ENCODE measurements at places on chromosomes 16 and 17.

DNA sequence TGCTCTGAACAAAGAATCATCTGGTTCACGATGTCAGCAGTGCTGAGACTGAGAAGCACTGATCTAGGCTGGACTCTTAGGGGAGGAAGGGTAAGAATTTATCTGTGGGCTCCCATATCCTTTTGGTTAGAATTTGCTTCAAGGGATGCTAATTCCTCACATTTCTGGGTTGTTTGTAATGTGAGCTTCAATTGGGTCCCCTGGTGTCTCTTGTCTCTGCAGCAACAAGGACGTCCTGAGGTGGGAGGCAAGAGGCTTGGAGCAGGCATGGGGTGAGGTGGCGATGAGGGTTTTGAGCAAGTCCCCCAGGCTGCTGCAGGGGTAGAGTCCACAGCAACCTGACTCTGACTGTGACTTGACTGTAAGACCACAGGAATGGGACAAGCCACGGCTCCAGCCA is 213.8 kb upstream of the NLRP1 start:
- DNase-seq: no peak

DNA sequence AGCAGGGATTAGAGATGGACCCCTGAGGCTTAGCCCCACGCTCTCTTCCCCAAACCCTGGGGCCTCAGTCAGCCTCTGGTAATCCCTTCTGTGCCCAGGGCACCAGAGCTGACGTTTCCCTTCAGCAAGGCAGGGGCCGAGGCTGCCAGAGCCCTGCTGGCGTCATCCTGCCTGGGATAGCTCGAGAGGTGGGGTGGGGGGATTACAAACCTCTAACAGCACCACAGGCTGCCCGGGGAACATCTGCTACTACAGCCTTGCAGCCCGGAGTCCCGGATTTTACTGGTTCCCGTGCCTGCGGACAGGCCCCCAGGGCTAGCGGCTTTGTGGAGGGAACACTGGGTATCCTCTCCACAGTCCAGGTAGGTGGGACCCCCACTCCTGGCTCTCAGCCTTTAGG is at the start of gene AANAT:
AANAT (plus strand) TSS at position 238 of the 400 bp plus-strand sequence. CDS start 1,144 bp downstream, outside the sequence.
- DNase-seq: no peak

GRCh38 chr16:80113873-80114574 is 426.8 kb upstream of the DYNLRB2 start:
- no peak for DNase-seq

- DNase-seq: no peak
Measured at GRCh38 chr17:48553190-48553547, 8.3 kb upstream of the HOXB2 start.

GRCh38 chr16:89277641-89278341 is 60.3 kb downstream of the ZNF778 start:
- DNase-seq: no peak

- DNase-seq: no peak
Measured at GRCh38 chr17:68910251-68910705, 44.9 kb downstream of the ABCA8 start.

- no peak for DNase-seq
Measured at GRCh38 chr16:27340654-27341053, 26.9 kb downstream of the IL4R start.

DNA sequence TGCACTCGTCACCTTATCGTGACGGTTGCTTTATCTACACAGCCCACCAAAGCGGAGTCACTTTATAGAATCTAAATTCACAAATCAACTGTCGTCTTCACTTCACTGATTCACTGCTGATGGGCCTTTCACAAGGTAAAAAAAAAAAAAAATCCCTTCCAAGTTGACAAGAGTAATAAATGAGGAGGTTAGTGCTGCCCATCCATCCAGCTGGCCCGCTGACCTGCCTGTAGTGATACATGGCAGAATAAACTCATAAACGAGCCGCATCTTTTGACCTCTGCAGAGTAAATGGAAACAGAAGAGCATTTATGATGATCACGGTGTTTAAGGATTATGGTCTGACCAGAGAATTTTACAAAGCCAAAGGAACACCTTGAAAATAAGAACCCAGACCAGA is 227.3 kb upstream of the IRX5 start:
- no peak for DNase-seq

- DNase-seq: no peak
Measured at GRCh38 chr16:60463986-60464385, 1572.3 kb downstream of the CDH8 start.

GRCh38 chr17:3002538-3003295 is 60.7 kb downstream of the OR1D5 start:
- no peak for DNase-seq

GRCh38 chr17:80665792-80666191 is 121.2 kb downstream of the RPTOR start:
- DNase-seq: no peak

- no peak for DNase-seq
Measured at GRCh38 chr16:63461248-63461841, 1425.1 kb upstream of the CDH8 start.

GRCh38 chr16:77434022-77434529 is 758 bp downstream of the ADAMTS18 start:
- no peak for DNase-seq

GRCh38 chr16:58107709-58108108 is 21.5 kb downstream of the CFAP20 start:
- DNase-seq: no peak

GRCh38 chr17:71063127-71063526 is 893.8 kb downstream of the KCNJ2 start:
- DNase-seq: no peak

DNA sequence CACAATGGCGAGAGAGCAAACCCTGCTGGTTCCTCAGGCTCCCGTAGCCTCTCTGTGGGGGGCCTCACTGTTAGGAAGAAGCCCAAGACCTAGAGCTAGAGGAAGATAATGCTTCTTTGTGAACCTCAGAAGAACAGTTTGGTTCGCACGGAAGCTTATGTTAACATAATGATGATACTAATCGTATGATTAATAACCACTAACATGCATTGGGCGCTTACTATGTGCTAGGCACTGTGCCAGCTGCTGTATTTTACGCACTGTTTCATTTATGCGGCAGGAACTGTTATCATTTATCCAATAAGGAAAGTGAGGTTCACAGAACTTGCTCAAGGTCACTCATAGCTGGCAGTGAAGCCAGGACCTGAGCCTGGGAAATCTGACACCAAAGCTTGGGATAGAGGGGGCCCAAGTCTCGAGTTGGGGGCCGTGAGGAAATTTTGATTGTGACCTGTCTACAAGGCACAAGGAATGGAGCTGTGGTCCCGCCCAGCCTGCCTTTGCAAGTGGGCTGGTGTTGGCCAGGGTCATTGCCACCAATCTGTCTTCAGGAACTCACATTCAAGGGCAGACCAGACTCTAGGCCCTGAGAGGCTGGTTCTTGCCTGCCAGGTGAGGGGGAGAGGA is 6.8 kb downstream of the PRCD start:
- no peak for DNase-seq

GRCh38 chr17:8142158-8142886 is 9.9 kb downstream of the PER1 start:
- no peak for DNase-seq

DNA sequence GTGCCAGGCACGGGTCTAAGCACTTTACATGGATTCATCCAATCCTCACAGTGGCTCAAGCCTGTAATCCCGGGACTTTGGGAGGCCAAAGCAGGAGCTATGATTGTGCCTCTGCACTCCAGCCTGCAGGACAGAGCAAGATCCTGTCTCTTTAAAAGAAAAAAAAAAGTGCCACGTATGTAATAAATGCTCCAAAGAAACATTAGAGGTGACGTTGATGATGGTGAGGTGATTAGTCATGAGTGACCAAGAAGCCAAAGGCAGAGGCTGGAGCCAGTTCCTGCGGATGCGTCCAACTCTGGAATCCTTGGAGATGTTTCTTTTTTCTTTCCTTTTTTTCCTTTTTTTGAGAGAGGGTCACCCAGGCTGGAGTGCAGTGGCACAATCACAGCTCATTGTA is 59.4 kb upstream of the SIAH1 start:
- DNase-seq: no peak

- DNase-seq: no peak
Measured at GRCh38 chr16:85187002-85187401, 74.7 kb upstream of the CIBAR2 start.

GRCh38 chr16:46713634-46714033 is 24.2 kb downstream of the ORC6 start:
- DNase-seq: no peak

DNA sequence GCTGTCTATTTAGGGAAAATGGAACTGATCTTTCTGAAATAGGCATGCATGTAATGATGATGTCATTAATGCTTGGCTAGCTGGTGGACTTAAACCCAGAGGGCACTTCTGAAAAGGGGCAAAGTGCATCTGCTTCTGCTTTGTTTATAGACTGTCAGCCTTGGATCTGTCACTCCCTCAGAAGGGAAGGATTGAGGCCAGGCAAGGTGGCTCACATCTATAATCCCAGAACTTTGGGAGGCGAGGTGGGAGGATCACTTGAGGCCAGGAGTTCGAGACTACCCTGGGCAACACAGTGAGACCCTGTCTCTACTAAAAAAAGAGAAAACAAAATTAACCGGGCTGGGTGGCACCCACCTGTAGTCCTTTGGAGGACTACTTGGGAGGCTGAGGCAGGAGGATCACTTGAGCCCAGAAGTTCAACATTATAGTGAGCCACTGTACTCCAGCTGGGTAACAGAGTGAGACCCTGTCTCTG is 185.5 kb downstream of the WWOX start:
- no peak for DNase-seq

GRCh38 chr16:1094124-1094479 is 1.9 kb downstream of the C1QTNF8 start:
- DNase-seq: no peak

DNA sequence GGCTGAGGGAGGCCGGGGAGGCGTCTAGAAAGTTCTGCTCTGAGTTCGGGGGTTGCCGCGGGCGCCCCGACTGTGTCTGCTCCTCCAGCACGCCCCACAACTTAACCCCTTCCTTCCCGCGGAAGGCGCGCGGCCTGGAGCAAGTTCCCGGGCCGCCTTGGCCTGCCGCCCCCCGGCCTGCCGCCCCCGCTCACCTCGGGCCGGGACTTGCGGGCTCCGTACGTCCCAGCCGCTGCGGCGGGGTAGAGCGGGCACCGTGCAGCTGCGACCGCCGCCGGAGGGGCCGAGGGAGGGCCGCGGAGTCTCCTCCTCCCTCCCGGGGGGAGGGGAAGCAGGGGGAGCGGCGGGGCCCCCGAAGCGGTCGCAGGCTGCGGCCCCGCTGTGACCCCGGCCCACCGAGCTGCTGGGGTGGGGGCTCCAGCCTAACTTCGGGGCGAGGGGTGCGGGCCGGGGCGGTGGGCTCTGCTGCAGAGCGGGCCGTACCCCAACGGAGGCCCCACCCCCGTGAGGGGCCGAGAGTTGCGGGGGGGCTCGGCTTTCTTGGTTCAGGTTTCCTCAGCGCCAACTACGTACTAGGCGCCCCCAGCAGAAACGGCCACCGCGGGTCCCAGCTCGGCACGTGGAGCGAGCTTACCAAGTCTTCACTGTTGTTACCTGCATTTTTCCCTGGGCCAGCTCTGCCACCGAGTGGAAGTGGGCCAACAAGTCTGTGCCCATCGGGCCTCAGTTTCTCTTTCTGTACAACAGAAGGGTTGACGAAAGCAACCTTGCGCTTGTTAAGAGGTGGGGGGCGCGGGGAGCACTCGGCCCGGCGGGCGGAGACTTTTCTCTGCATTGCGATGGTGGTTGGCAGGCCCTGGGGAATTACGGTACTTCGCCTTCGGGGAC is at the start of gene CCDC102A:
CCDC102A (minus strand) TSS at position 266 of the 888 bp plus-strand sequence. CDS start 7,394 bp downstream, outside the sequence.
- DNase-seq: peak; percentile 50

GRCh38 chr16:11114366-11115164 is 141.4 kb downstream of the SOCS1 start:
- DNase-seq: peak; percentile 12

GRCh38 chr17:29205047-29205446 is 24.8 kb upstream of the MYO18A start:
- DNase-seq: no peak

DNA sequence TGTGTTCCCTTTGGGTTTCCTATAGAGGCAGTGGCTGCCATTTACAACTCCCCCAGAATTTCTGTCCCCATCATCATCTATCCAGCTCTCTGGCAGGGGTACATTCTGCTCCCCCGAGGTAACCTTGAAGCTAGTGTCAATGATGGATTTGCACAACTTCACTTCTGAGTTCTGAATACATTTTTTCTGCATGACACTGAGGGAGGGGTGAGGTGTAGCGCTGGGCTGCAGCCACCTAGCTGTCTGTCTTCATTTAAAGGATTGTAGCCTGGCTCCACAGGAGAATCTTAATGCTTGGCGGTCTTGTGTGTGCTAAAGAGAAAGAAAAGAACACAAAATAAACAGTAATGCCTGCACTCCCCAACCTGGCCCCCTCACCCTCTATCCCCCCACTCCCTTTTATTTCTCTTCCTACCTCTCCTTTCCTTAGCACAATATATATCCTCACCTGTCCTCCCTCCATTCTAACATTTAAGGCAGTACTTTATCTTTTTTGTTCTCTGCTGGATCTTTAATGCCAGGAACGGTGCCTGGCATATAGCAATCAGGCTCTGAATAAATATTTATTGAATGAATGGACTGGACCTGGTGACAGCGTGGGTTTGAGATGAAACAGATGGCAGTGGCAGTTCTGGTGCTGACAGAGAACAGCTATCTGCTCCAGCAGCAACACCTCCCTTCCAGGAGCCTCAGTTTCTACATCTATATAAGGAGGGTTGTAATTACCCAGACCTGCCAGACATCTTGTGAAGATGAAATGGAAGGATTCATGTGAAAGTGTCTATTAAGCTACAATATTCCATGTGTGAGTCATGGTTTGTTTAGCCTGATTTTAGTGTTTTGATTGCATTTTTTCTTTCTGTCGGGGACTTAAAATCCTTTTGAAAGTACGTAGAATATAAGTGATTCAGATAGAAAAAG is 163.5 kb upstream of the CDH11 start:
- no peak for DNase-seq

DNA sequence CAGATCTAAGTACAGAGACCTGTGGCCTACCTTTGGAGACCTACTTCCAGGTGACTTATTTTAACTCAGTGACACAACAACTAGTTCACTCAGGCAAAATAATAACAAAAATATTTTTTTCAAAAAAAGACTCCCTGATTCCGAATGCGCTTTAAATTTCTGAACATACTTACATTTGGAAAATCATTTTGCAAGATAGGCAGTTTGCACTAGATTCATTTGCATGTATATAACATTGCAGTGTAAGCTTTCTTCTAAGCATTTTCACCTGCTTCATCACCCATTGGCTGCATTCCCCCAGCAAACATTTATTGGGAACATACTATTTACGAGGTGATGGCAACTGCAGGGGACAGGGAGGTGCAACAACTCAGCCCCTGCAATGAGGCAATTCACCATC is 166.8 kb downstream of the GRIN2A start:
- no peak for DNase-seq

Measured in central memory CD4-positive, alpha-beta T cell (primary cell).